ENCODE measurements at places on chromosomes 4 and X.

GRCh38 chrX:111095974-111096895, at the start of gene PAK3:
PAK3 (plus strand) TSS chrX:111096191; CDS start chrX:111123104, 26,913 bp downstream.
- no peak for DNase-seq

DNA sequence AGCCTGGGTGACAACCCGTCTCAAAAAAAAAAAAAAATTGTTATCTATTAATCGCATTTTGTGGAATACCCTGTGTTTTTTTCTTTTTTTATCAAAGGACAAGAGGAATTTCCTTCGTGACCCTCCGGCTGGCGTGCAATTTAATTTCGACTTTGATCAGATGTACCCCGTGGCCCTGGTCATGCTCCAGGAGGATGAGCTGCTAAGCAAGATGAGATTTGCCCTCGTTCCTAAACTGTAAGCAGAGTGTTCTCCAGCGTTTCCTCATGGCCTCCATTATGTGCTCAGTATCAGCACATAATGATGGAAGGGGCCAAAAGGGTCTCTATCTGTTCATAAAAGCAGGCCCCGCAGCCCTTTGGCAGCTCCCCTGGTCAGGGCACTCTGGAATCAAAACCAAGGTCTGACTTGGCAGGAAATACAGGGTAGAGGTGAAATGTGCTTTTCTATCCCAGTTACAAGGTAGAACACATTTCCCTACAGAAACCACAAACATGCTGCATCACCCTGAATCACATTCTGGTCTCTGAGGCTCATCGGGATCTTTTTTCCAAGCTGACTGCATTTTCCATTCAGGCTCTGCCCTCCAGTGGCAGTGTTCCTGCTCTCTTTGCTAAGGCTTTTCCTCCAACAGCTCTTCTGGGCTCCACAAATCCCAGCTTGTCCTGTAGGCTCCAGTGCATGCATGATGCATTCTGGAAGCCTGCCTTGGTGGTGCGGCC, 24.4 kb downstream of the SYAP1 start:
- DNase-seq, result no peak

GRCh38 chr4:104860238-104861123, 286.2 kb upstream of the TET2 start:
- DNase-seq, result peak; percentile 26

DNA sequence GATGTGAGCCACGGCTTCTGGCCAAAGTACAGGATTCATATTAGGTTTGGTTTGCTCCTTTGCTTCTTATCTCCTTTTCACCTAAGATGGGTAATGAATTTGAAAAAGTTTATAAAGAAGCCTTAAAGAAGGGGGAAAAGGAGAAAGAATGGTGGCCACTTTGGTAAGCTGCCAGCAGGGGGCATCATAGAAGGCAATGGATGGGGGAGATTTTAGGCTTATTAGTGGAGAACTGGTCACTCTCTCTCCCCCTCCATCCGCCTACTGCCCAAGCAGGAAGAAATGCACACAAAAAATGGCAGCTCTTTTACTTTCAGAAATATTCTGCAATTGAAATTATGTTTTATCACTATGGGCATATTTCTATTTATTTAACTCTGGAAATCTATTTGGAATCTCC, 32.0 kb downstream of the SPARCL1 start:
- DNase-seq, result no peak

GRCh38 chrX:103378990-103379389, 2.7 kb downstream of the BEX3 start:
- DNase-seq, result no peak

DNA sequence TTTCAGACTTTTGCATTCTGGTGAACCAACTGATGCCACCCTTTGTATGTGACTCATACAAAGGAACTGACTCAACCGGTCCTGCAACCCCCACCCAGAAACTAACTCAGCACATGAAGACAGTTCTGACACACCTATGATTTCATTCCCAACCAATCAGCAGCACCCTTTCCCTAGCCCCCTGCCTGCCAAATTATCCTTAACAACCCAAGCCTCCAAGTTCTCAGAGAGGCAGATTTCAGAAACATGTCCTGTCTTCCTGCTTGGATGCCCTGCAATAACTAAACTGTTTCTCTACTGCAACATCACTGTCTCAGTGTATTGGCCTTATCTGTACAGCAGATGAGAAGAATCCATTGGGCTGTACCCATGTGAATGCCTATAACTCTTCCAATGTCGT, 284.7 kb downstream of the CAMK2D start:
- no peak for DNase-seq

GRCh38 chrX:45803383-45803921, 602.8 kb upstream of the DIPK2B start:
- no peak for DNase-seq

DNA sequence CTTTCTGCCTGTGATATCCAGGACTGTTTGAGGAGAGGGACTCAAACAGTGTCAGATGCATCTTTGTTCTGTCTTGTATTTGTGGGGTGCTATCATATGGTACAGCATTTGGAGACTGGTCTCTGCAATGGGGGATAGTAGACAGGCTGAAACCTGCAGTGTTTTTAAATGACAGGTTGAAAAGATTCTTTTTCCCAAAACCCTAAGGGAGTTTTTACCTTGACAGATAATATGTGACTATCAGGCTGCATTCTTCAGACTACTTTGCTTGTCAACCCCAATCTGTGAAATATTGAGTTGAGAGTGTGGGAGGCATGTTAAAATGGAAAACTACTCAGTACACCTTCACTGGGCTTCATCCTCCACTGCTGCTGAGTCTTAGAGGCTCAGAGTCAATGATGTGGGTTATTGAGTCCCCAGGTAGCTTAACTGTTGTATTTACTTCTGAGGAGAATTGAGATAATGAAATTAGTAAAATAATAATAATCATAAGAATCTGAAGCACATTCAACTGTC, 274.9 kb downstream of the GASK1B start:
- DNase-seq, result no peak

GRCh38 chrX:139720136-139720535, 12.2 kb upstream of the MCF2 start:
- DNase-seq, result no peak
